ENCODE measurements at places on chromosomes 7 and 10. TPM values are rescaled to one million over a fixed set of nuclear protein-coding genes. Genes with fewer than 3 reads are reported as not detected.

The SLC29A3 gene
- 9.8 TPM for polyA plus RNA-seq

The CLDN15 gene
- polyA plus RNA-seq = 13.9 TPM

The AGBL3 gene
- 13.0 TPM for polyA plus RNA-seq

The SEMA3D gene
- polyA plus RNA-seq = 40.4 TPM

The PNLIPRP1 gene
- not detected for polyA plus RNA-seq

The CRCP gene
- polyA plus RNA-seq = 33.0 TPM

The CREB5 gene
- polyA plus RNA-seq = 14.6 TPM

The DPYSL4 gene
- polyA plus RNA-seq = 10.9 TPM

The TIMM23B gene
- 18.2 TPM for polyA plus RNA-seq

The CPEB3 gene
- 3.3 TPM for polyA plus RNA-seq

The GPR26 gene
- 0.01 TPM for polyA plus RNA-seq

The SPDYE1 gene
- polyA plus RNA-seq = 1.7 TPM

The TSPAN12 gene
- 36.9 TPM for polyA plus RNA-seq

All from left lung (tissue), 14 donors.